ENCODE measurements at places on chromosomes 11 and 22.

- H3K27me3 ChIP-seq: no peaks in the 10 kb centered on the region
- DNase-seq: no peak
- H3K4me1 ChIP-seq: peaks cover 2% of the 10 kb centered on the region
- H3K27ac ChIP-seq: no peak overlapping the region
- H3K36me3 ChIP-seq: peaks cover 87% of the 10 kb centered on the region
These were observed 33.7 kb downstream of the CYB5R2 start for GRCh38 chr11:7639643-7640025.

DNA sequence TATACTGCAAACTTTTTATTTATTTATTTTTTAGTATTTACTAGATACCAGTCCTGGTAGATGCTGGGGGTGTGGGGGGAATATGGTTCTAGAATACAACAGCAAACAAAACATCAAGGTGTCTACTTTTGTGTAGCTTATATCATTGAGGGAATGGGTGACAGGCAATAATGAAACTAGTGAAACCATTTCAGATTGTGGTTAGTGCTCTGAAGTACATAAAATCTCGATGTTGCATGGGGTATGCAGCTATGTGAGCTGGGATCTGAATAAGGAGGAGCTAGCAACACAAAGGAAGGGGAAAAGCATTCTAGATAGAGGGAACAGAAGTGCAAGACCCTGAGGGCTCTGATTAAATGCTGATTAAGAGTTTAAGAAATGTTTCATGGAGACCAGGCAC lies 103.5 kb downstream of the WT1 start:
- peaks cover 21% of the 10 kb centered on the region for H3K27me3 ChIP-seq
- H3K36me3 ChIP-seq: no peaks in the 10 kb centered on the region
- DNase-seq: no peak
- H3K4me1 ChIP-seq: peaks cover 5% of the 10 kb centered on the region
- no peak overlapping the region for H3K27ac ChIP-seq
- H3K4me3 ChIP-seq: no peak overlapping the region

DNA sequence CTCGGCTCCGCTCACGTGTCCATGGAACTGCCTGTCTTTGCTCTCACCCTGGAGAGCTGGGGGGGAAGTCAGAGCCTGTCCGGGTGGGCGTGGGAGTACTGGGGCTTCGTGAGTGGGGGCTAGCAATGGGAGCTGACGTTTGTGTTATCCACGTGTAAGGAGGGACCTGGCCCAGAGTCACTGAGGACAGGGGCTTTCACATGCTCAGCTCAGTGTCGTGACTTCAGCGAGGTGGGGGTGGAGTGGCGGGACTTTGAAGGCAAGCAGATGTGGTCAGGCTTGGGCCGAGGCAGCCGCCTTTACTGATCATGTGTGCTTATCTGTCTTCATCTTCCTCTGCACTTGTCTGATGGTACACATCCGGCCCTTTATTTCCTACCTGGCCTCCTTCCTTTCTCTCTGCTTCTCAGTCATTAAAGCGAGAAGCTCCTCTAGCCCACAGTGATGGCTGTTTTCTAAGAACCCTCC lies 113.1 kb upstream of the NNMT start:
- H3K27me3 ChIP-seq: peaks cover 2% of the 10 kb centered on the region
- peaks cover 12% of the 10 kb centered on the region for H3K36me3 ChIP-seq
- peaks cover 36% of the 10 kb centered on the region for H3K4me1 ChIP-seq
- no peak overlapping the region for H3K4me3 ChIP-seq
- no peak overlapping the region for H3K27ac ChIP-seq
- no peak for DNase-seq

GRCh38 chr11:19931141-19931770 lies 218.6 kb downstream of the NAV2 start:
- peak overlapping the region; percentile 54 for H3K4me3 ChIP-seq
- H3K27me3 ChIP-seq: no peaks in the 10 kb centered on the region
- H3K4me1 ChIP-seq: peaks cover 51% of the 10 kb centered on the region
- H3K27ac ChIP-seq: peak overlapping the region; percentile 75
- no peak for DNase-seq
- peaks cover 4% of the 10 kb centered on the region for H3K36me3 ChIP-seq

- no peak overlapping the region for H3K4me3 ChIP-seq
- H3K27ac ChIP-seq: no peak overlapping the region
These were observed 15.1 kb downstream of the PI4KA start for GRCh38 chr22:20843501-20843900.

GRCh38 chr22:30923168-30923900 lies 45.2 kb downstream of the MORC2 start:
- H3K4me1 ChIP-seq: peaks cover 9% of the 10 kb centered on the region
- H3K36me3 ChIP-seq: peaks cover 26% of the 10 kb centered on the region
- peak; percentile 62 for DNase-seq
- no peak overlapping the region for H3K27ac ChIP-seq
- peaks cover 9% of the 10 kb centered on the region for H3K27me3 ChIP-seq
- no peak overlapping the region for H3K4me3 ChIP-seq

DNA sequence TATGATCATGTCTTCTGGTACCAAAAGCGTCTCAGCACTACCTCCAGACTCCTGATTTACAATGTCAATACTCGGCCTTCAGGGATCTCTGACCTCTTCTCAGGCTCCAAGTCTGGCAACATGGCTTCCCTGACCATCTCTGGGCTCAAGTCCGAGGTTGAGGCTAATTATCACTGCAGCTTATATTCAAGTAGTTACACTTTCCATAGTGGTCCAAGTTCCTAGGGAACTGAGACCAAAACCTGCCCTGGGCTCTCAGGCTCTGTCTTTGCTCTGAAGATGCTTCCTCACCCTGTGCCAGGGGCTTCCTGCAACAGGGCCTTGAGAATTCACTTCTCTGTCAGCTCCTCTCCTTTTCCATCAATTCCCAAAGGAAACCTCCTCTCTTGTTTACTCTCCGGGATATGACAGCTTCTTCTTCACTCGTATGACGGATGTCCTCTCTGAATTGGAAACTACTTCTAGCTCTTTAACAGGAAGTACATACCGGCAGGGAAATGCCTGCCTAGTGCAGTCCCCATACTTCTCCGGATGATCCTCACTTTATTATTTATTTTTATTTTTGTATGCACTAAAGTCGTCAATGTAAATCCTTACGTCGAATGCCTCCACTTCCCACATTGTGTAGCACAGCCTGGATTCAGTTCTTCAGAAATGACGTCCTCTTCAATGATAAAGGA lies 29.6 kb upstream of the PRAME start:
- DNase-seq: peak; percentile 30
- H3K27me3 ChIP-seq: peaks cover 65% of the 10 kb centered on the region
- H3K27ac ChIP-seq: no peak overlapping the region
- no peak overlapping the region for H3K4me3 ChIP-seq
- H3K4me1 ChIP-seq: no peaks in the 10 kb centered on the region
